NCI-H774 (cell line): ENCODE measurements at places on chromosomes 1 and 21.
A peak's percentile ranks its signal among the peaks of the same experiment; 100 is the strongest.

DNA sequence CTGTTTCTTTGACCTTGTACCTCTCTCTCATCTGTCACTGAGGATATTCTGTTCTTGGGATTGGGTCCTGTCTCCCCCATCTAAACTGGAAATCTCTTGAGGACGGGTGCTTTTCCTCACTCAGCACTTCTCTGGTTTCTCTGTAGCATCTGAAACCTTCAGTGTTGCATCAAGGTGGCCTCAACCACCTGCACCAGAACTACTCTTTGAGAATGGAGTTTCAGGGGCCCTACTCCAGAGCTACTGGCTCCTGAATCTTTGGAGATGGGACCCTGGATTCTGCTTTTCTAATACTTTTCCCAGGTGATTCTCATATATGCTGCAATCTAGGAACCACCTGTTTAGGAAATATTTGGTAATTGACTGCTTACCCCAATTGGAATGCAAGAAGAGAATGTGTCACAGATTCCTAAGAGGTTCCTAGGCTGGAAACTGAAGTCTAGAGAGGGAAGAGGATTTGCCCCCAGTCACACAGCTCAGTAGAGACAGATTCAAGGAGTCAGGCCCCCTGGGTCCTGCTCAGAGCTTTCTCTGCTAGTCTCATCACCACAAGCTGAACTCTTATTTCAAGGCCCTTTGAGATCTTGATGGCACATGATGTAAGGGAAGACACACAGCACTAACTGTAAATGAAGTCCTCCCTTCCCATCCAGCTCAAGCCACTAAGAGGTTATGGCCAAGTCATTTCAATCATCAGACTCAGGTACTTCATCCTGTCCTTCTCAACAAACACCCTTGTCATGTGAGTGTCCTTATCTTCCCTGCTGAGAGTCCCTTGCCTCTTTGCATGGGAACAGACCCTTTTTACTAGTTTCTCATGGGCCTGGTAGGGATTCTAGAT is 48.7 kb downstream of the EIF2D start:
- no peak for DNase-seq

DNA sequence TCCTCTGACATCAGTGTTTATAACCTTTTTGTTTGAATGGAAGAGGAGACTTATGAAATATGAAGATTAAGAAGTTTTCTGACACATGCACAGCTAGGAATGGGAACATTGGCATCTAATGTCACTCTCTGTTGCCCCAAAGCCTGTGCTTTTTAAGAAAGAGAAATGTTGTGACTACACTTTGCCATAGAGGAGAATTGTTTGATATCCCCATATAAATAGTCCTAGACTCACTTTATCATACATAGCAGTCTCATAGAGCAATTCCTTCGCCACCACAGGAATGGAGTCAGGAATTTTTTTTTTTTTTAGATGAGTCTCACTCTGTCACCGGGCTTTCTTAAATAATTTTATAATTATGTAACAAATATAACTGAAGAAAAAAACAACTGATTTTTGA is 1.5 kb downstream of the KRTAP21-3 start:
- no peak for DNase-seq

- DNase-seq = peak; percentile 62
Measured at GRCh38 chr21:32371913-32372314, 20.9 kb downstream of the URB1 start.

DNA sequence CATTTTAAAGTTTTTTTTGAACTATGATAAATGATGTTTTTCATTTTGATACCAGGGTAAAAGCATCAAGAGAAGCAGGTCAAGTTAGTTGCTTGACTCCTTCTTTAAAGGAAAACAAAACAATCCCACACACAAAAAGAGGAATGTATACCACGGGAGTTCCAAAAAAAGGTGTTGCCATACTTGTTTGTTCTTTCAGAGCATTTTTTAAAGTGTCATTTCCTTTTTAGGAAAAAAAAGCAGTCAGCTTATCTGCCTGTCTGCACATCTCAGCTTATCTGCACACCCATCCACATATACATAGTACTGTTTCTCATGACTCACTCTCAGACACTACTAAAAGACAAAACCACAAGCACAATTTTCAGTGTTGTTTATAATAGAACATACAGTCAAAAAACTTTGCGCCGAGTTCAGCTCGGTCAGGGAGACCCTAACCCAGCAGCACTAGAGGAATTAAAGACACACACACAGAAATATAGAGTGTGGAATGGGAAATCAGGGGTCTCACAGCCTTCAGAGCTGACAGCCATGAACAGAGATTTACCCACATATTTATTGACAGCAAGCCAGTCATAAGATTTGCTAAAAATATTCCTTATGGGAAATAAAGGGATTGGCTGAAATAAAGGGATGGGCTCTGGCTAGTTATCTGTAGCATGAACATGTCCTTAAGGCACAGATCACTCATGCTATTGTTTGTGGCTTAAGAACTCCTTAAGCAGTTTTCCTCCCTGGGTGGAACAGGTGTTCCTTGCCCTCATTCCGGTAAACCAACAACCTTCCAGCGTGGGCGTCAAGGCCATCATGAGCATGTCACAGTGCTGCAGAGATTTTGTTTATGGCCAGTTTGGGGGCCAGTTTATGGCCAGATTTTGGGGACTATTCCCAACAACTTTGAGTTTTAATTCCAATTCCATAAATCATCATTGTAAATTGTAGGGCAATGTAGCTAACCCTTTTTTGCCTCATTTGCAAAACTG is 11.4 kb upstream of the MNDA start:
- DNase-seq = no peak

DNA sequence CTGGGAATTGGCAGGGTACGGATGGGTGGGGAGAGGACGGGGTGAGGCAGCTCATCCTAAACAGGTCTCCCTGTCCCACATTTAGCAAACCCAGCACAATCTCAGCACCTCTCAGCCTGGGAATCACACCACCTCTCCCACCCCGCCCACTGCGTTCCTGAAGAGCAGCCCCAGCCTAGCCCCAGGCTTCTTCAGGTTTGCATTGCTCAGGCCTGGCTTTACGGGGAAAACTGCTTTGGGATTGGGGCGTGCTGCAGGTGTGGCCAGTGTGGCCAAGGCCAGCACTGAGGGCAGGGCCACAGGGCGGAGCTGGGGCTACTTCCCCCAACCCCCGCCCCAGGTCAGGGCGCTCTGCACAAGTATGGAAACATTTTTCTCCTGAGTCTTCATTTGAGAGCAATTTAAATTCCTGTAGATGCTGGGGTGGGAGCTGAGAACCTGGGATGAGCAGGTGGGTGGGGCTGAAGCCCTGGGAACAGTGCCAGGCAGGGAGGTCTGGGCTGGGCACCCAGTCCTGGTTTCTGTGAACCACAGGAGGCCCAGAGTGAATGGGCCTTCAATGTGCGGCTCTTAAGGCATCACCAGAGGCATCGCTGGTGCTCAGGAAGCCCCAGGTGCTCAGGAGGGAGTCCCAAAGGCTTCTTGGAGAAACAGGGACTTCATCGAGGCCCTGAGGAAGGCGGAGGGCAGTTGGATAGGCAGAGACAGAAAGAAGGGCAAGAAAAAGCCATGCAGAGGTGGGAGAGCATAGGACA is 24.1 kb downstream of the TNNT2 start:
- no peak for DNase-seq

DNA sequence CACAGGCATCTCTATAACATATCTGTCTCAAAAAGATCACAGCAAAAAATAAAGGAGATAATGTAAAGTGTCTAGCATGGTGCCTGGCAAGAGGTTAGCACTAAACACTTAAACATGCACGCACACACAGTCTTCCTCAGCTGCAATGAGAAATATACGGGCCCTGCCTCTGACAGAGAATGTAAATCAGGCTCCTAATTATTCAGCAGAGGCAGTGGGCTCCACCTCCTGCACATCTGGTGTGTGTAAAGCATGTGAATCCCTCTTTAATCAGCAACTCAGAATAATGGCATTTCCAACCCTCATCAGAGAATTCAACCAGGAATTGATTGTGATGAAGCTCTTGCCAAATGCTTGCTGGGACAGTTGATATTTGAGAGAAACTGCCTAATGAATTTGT is 85.6 kb upstream of the KCNA3 start:
- no peak for DNase-seq

GRCh38 chr1:240539769-240540414 is 72.1 kb downstream of the GREM2 start:
- no peak for DNase-seq

DNA sequence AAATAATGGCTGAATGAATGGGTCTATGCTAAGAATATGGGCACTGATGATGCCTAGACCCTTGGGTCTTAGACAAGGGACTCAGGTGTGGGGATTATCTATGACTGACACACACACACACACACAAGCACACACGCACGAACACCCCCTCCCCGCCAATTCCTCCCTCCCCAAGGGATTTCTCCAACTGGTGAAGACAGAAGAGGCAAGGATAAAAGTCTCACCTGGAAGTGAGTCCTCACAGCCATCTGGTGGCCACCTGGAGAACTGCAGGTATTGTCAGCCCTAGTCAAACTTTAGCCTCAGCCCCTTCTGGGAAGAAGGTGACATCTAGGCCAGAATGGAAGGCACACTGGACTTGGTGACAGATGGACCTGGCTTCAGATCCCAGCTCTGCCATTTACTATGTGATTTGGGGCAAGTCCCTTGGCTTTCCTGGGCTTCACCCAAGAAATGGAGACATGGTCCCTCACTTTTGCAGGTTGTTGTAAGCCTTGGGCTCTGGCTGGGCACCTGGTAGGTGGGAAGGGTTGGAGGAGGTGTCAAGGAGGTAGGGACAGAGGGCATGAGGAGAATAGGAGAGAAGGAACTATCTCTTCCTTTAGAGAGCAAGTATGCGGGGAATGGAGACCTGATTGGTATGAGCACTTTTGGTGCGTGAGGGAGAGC is 4.0 kb upstream of the GPR3 start:
- peak; percentile 3 for DNase-seq

- DNase-seq = no peak
Measured at GRCh38 chr21:34792504-34793089, 123.8 kb downstream of the CLIC6 start.

- DNase-seq = peak; percentile 19
Measured at GRCh38 chr1:47763591-47764171, 233.5 kb downstream of the TRABD2B start.

- no peak for DNase-seq
Measured at GRCh38 chr21:21397464-21397863, 399.3 kb downstream of the NCAM2 start.

DNA sequence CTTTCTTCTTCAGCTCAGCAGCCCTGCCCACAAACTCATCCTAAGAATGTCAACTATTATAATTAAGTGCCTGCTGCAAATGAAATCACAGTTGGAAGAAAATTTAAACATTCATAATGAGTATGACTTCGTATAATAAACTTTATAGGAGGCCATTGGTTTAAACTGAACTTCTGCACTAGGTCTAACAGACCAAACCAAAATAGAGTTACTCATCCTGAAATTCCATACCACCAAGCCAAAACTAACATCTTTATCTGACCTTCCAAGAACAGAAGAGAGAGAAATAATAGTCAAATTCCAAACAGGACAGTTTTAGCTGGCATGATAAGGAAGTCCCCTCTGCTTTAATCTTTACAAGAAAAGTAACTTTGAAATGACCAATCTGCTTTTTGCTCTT is 472.4 kb upstream of the PRMT6 start:
- DNase-seq = no peak

- DNase-seq = no peak
Measured at GRCh38 chr1:53929246-53929960, 16.1 kb downstream of the IFT25 start.

- DNase-seq = peak; percentile 43
Measured at GRCh38 chr1:177902266-177902665, 67.6 kb downstream of the SEC16B start.

DNA sequence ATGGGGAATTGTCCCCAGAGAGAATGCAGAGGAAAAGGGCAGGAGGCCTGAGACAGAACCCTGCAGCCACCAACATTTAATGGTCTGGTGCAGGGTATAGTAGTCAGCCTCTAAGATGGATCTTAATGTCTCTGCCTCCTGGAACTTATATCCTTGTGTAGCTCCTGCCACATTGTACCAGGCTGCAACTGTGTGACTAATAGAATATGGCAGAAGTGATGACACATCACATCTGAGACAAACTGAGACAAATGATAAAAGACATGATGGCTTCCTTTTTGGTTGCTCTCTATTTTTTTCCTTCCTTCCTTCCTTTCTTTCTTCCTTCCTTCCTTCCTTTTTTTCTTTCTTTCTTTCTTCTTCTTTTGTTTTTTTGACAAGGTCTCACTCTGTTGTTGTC is 37.1 kb upstream of the CYP4B1 start:
- DNase-seq = no peak

- DNase-seq = no peak
Measured at GRCh38 chr1:202765721-202766120, 42.5 kb downstream of the KDM5B start.

DNA sequence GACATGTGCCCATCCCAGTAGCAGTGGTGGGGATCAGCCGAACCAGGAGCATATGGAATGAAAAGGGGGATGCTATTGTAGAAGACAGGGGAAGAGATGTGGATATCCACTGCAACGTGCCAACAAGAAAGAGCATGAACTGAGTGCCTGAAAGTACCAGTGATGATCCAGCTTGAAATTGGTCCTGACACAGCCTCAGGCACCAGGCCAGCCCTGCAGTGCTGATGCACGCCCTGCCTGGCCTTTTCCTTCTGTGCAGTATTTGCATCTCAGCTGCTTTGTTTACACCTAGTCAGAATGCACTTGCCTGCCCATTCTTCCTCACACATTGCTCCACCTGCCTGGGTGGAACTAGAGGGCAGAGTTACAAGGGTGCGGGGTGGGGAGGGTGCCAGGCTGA is 50.3 kb upstream of the ARTN start:
- DNase-seq = peak; percentile 41

- DNase-seq = no peak
Measured at GRCh38 chr1:194629011-194629410, 1442.6 kb upstream of the B3GALT2 start.

DNA sequence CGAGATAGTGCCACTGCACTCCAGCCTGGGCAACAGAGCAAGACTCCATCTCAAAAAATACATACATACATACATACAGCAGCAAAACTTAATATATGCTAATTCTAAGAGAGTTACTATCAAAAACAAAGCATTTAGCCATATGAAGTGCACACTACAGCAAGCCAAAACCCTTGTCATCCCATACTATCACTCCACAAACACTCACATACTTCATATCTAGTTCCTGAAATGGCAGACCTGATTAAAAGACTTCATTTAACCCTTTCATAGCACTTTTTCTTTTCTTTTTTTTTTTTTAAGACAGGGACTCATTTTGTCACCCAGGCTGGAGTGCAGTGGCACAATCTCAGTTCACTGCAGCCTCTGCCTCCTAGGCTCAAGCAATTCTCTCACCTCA is 65.6 kb downstream of the COP1 start:
- DNase-seq = no peak

- no peak for DNase-seq
Measured at GRCh38 chr1:20641975-20642374, 8.7 kb downstream of the PINK1 start.

GRCh38 chr1:55716610-55717009 is 501.4 kb upstream of the USP24 start:
- DNase-seq = no peak

DNA sequence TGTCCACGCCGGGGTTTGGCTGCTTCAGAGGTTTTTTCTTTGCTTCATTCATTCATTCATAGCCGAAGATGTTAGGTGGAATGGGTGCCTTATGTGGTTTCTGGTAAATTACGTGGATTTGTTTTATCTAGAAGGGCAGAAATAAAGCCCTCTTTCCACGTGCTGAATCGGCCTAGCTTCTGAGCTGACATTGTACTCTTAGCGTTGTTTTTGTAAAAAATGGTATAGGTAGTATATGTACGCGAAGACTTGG is 1.5 kb downstream of the GALNT2 start:
- no peak for DNase-seq
